SHP77 treated with DMSO at 0.1 percent for 48 hours (cell line): ENCODE measurements at places on chromosomes 7 and 10.

- DNase-seq, result no peak
Measured at GRCh38 chr10:103923502-103923901, 5.5 kb upstream of the STN1 start.

- no peak for DNase-seq
Measured at GRCh38 chr10:122293961-122294380, 22.9 kb downstream of the BTBD16 start.

- no peak for DNase-seq
Measured at GRCh38 chr7:93205046-93205445, 21.2 kb downstream of the HEPACAM2 start.

DNA sequence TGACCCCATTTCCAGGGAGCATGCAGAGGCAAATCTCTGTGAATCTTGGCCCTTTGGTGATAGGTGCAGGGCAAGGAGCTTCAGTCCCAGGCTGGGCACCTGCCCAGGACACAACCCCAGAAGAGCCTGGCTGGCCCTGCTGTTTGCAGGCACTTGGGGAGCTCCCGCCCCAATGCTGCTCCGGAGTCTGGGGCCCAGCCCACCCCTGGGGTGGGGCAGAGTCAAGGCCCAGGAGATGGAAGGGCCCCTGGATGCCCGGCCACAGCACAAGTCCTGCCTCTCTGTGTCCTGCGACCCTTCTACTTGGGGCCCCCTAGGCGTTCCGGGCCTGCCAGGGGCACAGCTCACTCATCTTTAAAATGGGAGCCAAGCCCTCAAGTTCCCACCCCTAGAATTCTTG lies 24.7 kb downstream of the PDGFA start:
- no peak for DNase-seq

- DNase-seq, result peak; percentile 54
Measured at GRCh38 chr10:77228559-77228958, 409.0 kb downstream of the KCNMA1 start.

DNA sequence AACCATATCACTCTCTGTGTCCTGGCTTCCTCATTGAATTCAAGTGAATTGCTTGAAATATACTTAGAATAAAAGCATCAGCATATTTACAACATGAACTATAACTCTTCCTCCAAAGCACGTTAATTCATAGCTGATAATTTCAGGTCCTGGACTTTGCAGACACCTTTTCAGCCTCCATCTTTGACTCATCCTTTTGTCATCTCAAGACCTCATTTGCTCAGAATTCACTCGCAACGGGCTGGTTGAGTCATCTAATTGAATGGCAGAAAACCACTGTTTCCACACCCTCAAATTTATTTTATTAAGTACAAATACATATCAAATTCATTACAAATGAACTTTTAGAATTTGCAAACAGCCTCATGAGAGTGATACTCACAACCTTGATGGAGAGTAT lies 545.7 kb downstream of the GATA3 start:
- DNase-seq, result no peak

- no peak for DNase-seq
Measured at GRCh38 chr10:93189944-93190343, 116.3 kb downstream of the CYP26A1 start.

DNA sequence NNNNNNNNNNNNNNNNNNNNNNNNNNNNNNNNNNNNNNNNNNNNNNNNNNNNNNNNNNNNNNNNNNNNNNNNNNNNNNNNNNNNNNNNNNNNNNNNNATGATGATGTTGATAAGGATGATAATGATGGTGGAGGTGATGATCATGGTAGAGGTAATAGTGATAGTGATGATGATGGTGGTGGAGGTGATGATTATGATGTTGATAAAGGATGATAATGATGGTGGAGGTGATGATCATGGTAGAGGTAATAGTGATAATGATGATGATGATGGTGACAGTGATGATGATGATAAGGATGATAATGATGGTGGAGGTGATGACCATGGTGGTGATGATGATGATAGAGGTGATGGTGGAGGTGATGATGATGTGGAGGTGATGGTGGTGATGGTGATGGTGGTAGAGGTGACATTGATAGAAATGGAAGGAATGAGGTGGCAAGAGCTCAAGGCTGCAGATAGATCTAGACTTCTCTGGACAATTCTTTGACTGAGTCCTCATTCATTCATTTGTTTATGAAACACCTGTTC lies 47.8 kb downstream of the FAM20C start:
- no peak for DNase-seq

- DNase-seq, result no peak
Measured at GRCh38 chr10:5480162-5480941, 19.0 kb downstream of the CALML5 start.

DNA sequence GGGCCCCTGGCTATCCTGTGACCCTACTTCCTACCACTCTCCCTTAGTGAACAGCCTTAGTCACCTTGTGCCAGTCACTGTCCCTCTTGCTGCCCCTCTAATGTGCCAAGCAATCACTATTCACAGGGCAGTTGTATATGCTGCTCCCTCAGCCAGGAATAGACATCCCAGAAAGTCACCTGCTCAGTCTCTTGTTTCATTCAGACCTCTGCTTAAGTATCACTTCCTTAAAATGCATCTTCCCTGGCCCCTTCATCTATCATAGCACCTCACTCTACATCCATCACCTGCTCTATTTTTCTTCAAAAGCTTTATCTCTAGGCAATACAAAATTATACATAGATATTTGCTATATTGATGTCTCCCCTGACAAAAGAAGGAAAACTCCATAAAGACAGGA lies 328.4 kb upstream of the NFE2L3 start:
- no peak for DNase-seq

- no peak for DNase-seq
Measured at GRCh38 chr10:4450981-4451908, 374.8 kb upstream of the AKR1E2 start.

DNA sequence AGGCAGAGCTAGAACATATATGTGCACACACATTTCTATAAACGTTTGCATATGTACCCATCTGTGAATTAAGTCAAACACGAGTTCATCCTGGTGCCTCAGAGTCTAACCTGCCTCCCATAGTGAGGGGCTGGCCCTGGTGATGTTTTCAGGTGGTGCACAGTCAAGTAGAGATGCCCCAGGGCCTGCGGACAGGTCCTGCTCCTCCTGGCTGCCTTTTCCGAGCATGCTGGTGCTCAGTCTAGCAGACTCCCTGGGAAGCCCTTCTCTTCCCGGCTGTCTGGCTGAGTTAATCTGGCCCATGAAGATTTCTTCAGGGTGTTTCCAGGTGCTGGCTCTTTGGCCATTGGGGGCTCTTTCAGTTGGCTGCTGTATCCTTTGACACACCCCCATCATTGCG lies 14.3 kb downstream of the ADCY1 start:
- no peak for DNase-seq

- peak; percentile 58 for DNase-seq
Measured at GRCh38 chr7:97016381-97017191, 8.0 kb downstream of the DLX5 start.

DNA sequence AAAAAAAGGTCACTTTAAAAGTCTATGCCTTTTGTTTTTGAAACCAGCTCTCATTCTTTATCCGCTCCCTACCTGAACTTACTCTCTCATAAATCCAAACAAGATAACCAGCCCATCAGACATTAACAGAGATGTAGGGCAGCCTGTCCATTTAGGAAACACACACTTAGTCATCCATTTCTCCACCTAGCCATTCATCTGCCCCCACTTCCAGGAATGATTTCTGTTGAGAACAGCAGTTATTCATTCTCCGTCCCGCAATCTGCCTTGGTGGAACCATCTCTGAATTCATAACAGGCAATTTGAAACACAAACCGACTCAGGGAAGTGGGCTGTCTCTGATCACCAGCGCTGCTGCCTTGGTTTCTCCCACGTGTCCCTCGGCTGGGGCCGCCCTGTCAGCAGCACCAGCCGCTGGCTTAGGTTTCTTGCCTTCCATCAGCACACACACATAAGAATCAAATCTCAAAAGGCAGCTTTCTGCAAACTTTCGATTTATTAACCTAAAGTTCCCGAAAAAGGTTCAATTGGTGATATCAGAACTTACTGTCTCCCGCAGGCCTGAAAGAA lies 528.2 kb upstream of the NRP1 start:
- DNase-seq, result no peak
